ENCODE measurements at places on chromosomes 5 and 9. TPM values are rescaled to one million over a fixed set of nuclear protein-coding genes. Genes with fewer than 3 reads are reported as not detected.
A peak's percentile ranks its signal among the peaks of the same experiment; 100 is the strongest.

ARL14EPL gene
- total RNA-seq: 0.58 TPM

DNA sequence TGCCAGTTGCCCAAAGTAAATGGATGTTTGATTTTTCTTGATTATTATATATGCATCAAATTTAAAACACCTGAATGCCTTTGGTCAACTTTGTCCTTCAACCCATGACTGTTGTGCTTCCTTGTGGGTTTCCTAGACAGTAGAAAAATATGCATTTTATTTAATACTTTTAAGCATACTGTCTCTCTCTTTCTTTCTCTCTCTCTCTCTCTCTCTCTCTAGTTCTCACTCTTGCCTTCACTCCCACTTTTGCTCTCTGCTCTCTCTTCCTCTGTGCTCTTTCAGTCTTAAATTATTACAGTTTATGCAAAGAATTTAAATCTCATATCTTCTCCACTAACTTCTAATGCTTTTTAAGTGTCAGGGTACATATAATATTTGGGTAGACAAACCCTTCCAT, 173.0 kb downstream of the PARP8 start:
- H3K36me3 ChIP-seq: no peaks in the 10 kb centered on the region
- H3K27ac ChIP-seq: no peak overlapping the region
- H3K4me1 ChIP-seq: no peaks in the 10 kb centered on the region
- H3K27me3 ChIP-seq: no peaks in the 10 kb centered on the region
- DNase-seq: no peak
- H3K4me3 ChIP-seq: no peak overlapping the region

PRRX2 gene
- 0.32 TPM for total RNA-seq

DNA sequence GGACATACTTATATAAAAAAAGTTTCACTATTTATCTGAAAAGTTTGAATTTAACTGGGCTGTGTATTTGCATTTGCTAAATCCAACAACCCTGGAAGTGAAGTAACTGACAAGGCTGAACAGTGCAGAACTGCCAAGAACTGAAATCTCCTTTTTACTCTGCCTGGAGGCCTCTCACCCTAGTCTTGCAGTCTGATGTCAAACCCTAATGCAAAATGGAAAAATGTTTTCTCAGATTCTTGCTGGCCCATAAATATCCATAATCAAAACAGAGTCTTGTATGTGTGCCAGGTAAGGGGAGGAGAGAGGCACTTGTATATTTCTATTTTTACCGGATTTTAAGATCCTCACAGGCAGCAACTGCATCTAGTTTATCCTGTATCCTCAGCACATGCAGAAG, 432.7 kb upstream of the KLF4 start:
- DNase-seq: no peak
- H3K4me3 ChIP-seq: no peak overlapping the region
- H3K27ac ChIP-seq: no peak overlapping the region
- H3K27me3 ChIP-seq: no peaks in the 10 kb centered on the region
- H3K4me1 ChIP-seq: no peaks in the 10 kb centered on the region

C5orf58 gene
- total RNA-seq: not detected

PRLR gene
- total RNA-seq: not detected

TXNDC8 gene
- total RNA-seq: not detected

DNA sequence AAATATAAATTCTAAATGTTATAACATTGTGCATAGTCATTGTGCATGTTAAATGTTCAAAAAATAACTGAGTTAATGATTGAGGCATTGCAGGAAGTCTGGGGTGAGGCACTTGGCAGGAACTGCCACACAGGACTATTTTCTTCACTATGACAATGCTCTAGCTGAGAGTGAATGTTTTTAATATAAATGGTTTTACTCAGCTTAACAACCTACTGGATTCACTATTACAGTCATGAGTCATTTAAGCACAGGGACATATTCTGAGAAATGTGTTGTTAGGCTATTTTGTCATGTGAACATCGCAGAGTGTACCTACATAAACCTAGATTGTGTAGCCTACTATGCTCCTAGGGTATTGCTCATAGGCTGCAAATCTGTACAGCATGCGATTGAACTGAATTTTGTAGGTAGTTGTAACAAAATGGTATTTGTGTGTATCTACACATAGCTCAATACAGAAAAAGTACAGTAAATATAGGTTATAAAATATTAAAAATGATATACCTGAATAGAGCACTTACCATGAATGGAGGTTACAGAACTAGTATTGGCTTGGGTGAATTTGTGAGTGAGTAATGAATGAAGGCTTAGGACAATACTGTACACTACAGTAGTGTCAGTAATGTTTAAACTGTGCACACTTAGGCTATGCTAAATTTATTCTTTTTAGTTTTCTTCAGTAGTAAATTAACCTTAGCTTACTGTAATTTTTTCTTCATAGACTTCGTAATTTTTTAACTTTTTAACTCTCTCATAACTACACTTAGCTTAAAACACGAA, 346.1 kb upstream of the PTGER4 start:
- H3K36me3 ChIP-seq: no peaks in the 10 kb centered on the region
- peaks cover 20% of the 10 kb centered on the region for H3K4me1 ChIP-seq
- peak; percentile 90 for DNase-seq

- H3K27me3 ChIP-seq: peaks cover 14% of the 10 kb centered on the region
- H3K27ac ChIP-seq: no peak overlapping the region
- H3K36me3 ChIP-seq: no peaks in the 10 kb centered on the region
- no peaks in the 10 kb centered on the region for H3K4me1 ChIP-seq
- H3K4me3 ChIP-seq: no peak overlapping the region
Observed at GRCh38 chr5:54442271-54442670, 13.2 kb upstream of the HSPB3 start.

BTNL9 gene
- total RNA-seq: 0.13 TPM

PCDHGA10 gene
- total RNA-seq: 4.4 TPM

DNA sequence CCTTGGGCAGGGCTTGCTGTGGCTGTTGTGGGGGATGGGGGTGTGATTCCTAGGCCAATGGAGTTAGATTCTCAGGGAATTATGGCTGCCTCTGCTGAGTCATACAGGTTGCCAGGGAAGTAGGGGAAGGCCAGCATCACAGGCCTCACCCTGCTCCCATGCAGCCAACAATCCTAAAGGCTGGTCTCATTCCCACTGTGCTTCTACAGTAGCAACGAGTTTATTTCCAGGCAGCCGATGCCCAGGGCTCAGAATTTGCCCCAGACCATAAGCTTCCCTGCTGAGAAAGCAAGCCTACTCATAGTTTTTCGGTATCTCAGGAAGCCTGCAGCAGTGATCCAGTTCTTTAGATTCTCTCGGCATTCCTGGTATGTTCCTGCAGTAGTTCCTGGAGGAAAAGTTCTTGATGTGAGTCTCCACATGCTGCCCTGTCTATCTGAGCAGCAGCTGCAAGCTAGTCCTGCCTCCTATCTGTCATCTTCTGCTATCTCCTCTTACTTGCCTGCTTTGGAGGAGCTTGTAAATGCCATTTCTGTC, 59.3 kb upstream of the SELENOP start:
- no peak overlapping the region for H3K4me3 ChIP-seq
- H3K36me3 ChIP-seq: no peaks in the 10 kb centered on the region
- no peaks in the 10 kb centered on the region for H3K27me3 ChIP-seq

DNA sequence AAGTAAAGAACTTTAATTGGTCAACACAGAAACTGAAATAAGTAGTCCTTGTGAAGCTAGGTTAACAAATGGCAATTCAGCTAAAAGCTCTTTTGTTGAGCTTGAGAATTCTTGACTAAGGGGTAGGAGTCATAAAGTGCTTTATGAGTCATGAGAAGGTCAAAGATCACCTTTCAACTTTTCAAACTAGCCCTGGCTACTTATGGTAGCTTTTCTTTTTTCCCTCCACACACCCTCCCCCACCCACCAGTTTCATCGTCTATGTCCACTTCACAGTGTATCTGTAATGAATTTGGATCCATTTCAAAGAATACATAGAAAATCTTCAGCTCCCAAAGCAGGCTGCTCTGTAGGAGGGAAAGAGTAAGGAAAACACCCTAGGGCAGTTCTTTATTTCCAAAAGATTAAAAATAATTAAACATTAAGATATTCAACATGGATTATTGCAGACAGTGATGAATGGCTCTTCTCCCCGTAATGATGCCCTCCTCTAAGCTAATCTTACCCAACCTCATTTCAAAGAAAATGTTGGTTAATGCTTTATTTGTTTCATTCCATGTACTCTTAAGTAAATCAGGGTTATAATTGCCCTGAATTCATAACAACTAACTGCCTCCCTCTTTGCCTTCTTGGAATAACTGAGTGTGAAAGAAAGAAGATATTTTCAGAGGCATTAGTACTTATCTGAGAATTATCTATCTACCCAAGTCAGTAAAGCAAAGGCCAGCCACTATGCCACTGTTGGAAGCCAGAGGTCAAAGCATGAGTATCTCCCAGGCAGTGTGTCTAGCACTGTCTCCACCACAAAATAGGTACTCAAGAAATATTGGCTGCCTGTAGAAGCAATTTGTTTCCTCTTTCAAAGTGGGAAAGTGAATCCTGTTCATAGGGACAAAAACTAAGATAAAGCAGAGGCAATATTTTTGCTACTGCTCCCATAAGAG, 290.6 kb downstream of the PIK3R1 start:
- no peak for DNase-seq
- H3K27me3 ChIP-seq: no peaks in the 10 kb centered on the region
- no peaks in the 10 kb centered on the region for H3K36me3 ChIP-seq

DNA sequence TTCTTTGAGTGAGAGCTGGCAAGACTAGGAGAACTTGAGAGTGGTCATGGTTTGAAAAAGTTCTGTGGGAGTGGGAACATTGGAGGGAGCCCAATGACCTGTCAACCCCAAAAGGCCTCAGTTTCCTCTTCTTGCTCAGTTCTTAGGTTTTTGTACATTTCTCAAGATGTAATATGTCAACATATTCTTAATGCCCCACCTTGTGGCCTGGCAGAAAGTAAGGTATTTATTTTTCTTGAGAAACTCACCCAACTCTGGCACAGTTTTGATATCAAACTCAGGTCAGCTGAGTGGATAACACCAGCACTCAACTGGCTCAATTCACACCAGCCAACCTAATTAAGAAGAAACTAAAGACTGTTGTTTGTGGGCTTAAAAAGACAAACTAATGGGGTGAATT, 123.0 kb upstream of the SLC27A6 start:
- H3K4me1 ChIP-seq: no peaks in the 10 kb centered on the region
- H3K27me3 ChIP-seq: no peaks in the 10 kb centered on the region
- no peak overlapping the region for H3K27ac ChIP-seq
- no peaks in the 10 kb centered on the region for H3K36me3 ChIP-seq

GRCh38 chr5:55517804-55518203, 17.0 kb downstream of the PLPP1 start:
- H3K27me3 ChIP-seq: no peaks in the 10 kb centered on the region
- H3K36me3 ChIP-seq: no peaks in the 10 kb centered on the region
- no peak overlapping the region for H3K27ac ChIP-seq
- H3K4me1 ChIP-seq: no peaks in the 10 kb centered on the region
- no peak overlapping the region for H3K4me3 ChIP-seq
- DNase-seq: no peak

DNA sequence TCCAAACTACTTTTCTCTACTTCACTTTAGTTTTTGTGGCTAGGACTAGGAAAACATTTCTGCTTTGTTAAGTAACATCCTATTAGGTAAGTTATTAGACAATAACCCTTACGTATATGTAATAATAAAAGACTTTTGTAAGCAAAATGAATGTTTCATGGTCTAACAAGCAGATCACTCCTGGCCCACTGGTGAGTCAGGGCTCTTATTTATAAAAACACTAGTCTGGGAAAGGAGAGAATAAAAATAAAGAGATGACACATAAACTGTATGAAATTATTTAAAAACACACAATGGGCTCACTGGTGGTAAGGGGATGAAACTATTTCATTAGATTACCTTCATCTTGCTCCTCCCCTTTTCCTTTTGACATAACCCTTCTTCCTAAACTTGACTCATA, 2212.2 kb upstream of the ACO1 start:
- no peak overlapping the region for H3K27ac ChIP-seq
- H3K27me3 ChIP-seq: no peaks in the 10 kb centered on the region
- H3K36me3 ChIP-seq: no peaks in the 10 kb centered on the region
- H3K4me3 ChIP-seq: no peak overlapping the region

DNA sequence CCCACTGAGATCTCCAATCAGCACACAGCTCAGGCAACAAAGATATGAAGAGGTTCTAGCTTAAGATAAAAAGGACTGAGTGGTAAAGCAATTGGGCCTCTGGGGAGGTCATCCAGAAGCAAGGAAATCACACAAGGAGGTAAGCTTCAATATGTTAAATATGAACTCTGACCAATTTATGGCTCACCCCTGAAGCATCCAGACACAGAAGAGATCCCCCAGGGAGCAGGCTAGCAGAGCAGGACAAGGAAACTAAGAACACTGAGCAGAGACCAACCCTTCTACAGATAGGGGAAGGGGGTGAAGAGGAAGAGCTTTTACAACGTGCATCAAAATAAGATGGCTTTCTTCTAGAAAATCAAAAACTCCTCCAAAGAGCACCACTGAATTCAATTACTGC, 616.2 kb downstream of the DNAH5 start:
- H3K27ac ChIP-seq: no peak overlapping the region
- no peaks in the 10 kb centered on the region for H3K36me3 ChIP-seq
- no peak overlapping the region for H3K4me3 ChIP-seq
- H3K4me1 ChIP-seq: no peaks in the 10 kb centered on the region
- no peak for DNase-seq

GRCh38 chr5:176790941-176791340, 19.4 kb upstream of the UNC5A start:
- no peak overlapping the region for H3K4me3 ChIP-seq
- no peak for DNase-seq
- no peaks in the 10 kb centered on the region for H3K36me3 ChIP-seq
- peaks cover 11% of the 10 kb centered on the region for H3K27me3 ChIP-seq
- no peak overlapping the region for H3K27ac ChIP-seq

GRCh38 chr5:143641549-143642355, 170.2 kb upstream of the HMHB1 start:
- H3K36me3 ChIP-seq: no peaks in the 10 kb centered on the region
- H3K27ac ChIP-seq: no peak overlapping the region
- H3K4me1 ChIP-seq: no peaks in the 10 kb centered on the region
- DNase-seq: no peak
- H3K4me3 ChIP-seq: no peak overlapping the region
- no peaks in the 10 kb centered on the region for H3K27me3 ChIP-seq

COL27A1 gene
- 48.6 TPM for total RNA-seq

DNA sequence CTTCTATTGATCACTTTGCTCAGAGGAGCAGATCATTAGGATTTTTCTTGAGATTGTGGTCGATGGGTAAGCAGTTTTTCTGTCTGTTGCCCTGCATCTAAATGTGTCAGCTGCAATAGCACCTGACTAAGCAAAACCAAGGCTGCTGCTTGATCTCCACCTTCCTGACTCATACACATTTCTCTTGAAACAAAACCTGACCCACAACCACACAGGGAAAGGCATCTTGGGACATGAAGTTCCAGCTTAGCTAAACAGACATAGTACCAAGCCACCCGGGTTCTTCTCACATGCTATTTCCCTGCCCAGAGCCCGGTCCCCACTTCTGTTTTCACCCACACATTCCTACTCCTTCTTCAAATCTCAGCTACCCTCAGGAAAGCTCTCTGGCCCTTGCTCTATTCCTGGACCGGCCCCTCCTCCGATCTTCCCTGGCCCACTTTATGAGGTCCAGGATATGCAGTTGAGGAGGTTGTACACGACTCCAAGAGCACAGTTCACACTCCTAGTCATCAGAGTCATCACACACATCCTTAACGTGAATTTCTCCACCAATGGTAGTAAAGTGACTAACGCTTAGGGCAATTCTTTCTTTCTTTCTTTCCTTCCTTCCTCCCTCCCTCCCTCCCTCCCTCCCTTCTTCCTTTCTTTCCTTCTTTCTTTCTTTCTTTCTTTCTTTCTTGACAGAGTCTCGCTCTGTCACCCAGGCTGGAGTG, 16.0 kb upstream of the ZBTB43 start:
- peaks cover 33% of the 10 kb centered on the region for H3K27me3 ChIP-seq
- H3K27ac ChIP-seq: no peak overlapping the region
- H3K4me1 ChIP-seq: no peaks in the 10 kb centered on the region
- H3K4me3 ChIP-seq: no peak overlapping the region

RNF208 gene
- total RNA-seq: 4.8 TPM

- no peak for DNase-seq
- no peaks in the 10 kb centered on the region for H3K4me1 ChIP-seq
- H3K27ac ChIP-seq: no peak overlapping the region
Observed at GRCh38 chr5:179833056-179833708, 12.5 kb downstream of the SQSTM1 start.

All from endothelial cell of umbilical vein (primary cell).